ENCODE measurements at places on chromosomes 5 and 9.

DNA sequence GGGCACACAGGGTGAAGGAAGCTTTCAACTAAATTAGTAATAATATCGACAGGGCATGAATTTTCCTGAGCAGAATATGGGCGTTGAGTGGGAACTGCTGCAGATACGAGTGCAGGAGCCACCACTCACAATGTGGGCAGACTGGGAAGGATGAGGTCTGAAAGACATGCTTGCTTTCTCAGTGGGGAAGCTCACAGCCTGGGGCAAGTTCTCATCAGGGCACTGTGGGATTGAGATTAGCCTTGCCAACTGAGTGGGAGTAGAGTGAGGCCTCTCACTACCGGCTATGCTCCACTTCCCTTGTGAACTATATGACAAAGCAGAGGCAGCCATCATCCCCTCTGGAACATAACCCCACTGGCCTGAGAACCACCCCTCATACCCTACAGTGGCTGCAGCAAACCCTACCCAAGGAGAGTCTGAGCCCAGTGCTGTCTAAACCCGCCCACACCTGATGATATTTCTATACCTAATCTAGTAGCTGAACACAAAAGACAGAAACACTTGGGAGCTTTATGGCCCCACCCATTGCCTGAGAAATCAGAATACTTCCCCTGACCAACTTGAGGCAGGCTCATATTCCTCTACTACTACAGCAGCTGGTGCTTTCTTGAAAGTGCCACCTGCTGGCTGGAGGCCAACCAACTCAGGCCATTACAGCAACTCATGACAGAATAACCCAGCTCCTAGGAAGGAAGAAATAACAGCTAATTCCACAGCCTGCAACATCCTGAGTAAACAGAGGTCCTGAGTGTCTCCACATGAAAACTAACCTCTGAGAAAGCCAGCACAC lies 173.7 kb upstream of the SPEF2 start:
- no peak for DNase-seq

- no peak for DNase-seq
Measured at GRCh38 chr5:1060535-1060981, 51.3 kb downstream of the SLC12A7 start.

DNA sequence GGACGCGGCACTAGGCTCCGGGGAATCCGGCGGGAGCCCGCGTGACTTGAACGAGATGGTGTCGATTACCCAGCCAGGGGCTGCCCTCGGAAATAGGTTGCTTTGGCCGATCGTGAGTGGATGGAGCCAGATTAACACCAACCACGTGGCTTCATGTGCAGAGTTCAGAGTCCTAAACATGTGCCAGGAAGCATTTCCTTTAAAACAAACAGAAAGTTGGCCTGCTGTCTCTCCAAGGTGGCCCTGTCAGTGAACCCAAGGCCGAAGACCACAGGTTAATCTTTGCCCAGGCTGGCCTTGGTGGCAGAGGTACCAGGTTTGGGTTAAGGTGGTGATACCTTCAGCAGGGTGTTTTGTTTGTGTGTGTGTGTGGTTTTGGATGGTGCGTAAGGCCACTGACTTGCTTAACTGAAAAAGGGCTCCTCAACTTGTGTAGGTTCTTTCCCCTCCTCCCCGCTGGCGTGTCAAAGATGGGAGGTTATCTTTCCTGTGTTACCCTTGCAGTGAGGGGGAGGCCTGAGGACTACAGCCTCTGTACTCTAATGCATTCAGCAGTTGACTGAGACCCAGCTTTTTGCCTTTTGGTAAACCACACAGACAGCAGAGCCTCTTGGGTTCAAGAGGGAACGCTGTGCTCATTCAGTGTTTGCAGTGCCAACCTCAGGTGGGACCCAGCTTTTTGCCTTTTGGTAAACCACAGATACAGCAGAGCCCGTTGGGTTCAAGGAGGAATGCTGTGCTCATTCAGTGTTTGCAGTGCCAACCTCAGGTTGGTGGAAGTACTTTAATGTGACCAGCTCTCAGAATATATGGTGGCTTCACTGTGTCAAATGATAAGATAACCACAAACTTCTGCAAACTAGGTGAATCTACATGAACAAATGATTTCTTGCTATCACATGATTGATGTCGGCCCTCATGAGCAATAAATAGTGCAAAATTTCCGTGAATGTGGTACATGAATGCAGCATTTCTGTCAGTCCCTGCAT lies 1.4 kb downstream of the IQGAP2 start:
- DNase-seq: no peak

GRCh38 chr5:206406-206805 lies 11.5 kb downstream of the CCDC127 start:
- no peak for DNase-seq

DNA sequence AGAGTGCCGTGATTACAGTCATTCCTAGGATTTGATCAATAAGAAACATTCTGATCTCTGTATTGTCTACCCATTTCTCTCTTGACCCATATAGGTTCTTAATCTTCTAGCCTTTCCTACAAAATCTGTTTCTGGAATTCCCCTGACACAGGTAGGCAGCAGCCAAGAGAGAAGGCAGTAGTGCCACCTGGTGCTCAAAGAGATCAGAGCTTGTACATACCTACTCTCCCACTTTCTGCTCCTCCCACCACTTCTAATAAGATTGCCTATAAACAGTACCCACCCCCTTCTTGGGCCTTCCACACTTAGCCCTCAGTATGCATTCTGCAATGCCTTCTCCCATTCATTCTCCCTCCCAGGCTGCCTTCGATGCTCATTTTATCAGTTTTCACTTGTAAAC lies 117.4 kb upstream of the RORB start:
- peak; percentile 10 for DNase-seq

GRCh38 chr5:147674411-147674810 lies 108.1 kb downstream of the JAKMIP2 start:
- DNase-seq: no peak

GRCh38 chr9:14136646-14137370 lies 177.1 kb downstream of the NFIB start:
- no peak for DNase-seq

GRCh38 chr9:123248630-123249029 lies 19.8 kb downstream of the STRBP start:
- no peak for DNase-seq

DNA sequence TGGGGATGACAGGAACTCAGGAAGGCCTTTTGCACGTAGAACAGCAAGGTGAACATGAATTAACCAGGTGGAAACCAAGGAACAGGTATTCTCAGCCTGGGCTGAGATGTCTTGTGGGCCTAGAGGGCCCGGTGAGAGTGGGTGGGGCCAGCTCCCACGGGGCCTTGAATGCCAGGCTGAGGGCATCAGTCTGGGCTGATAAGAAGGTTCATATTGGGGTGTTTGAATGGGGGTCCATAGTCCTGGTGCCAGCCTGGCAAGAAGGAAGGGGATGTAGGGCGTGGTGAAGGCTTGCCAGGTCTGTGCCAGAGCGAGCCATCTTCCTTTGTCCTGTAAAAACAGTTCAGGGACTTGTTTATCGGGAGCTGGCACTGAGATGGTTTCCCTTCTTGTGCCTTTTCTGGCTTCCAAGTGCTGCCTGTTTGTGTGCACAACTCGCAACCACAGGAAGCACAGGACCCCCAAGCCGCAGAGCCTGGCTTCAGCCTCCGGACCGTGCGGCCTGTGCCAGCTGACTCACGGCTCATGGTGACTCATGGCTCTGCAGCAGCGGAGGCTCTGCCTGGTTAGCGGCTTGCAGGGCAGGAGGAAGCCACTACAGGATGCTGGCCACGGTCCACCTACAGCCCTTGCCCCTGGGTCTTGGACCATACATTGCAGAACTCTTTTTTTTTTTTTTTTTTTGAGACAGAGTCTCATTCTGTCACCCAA lies 2.4 kb downstream of the CARD19 start:
- peak; percentile 100 for DNase-seq

DNA sequence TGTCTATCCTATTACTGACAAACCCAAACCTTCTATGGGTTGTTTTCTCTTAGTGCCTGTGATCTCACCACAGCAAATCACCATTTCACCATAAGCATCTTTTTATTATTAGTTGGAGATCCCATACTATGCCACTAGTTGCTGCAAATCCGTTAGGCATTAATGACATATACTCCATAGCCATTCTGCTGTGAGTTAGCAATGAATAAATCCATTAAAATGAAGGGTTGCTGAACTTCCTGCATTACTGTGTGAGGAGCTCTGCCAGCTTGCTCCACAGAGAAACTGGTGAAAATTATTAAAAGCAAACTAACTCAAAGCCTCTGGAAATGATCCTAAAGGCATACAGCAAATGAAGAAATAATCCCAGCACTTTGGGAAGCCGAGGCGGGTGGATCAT lies 102.0 kb downstream of the CFAP95 start:
- DNase-seq: no peak

GRCh38 chr9:114515528-114515927 lies 10.3 kb upstream of the WHRN start:
- DNase-seq: no peak

- no peak for DNase-seq
Measured at GRCh38 chr5:179259731-179260323, 85.4 kb downstream of the ADAMTS2 start.

DNA sequence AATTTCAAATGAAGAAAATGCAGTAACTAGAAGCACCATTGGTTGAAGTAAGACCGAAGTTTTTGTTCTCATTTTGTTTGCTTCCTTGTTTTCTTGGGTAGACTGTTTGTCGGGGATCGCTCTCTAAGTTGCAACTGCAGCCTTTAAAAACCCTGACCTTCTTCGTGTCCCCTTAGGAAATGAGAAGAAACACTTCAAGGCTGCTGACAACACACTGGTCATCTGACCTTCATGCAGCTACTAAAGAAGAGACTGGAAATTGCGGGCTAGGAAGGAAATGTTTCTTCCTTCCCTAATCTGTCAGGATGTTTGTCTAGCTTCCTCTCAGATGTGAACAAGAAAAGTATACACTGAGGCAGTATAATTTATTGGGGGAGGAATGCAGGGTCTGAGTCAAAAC lies 50.7 kb upstream of the CHSY3 start:
- DNase-seq: no peak

DNA sequence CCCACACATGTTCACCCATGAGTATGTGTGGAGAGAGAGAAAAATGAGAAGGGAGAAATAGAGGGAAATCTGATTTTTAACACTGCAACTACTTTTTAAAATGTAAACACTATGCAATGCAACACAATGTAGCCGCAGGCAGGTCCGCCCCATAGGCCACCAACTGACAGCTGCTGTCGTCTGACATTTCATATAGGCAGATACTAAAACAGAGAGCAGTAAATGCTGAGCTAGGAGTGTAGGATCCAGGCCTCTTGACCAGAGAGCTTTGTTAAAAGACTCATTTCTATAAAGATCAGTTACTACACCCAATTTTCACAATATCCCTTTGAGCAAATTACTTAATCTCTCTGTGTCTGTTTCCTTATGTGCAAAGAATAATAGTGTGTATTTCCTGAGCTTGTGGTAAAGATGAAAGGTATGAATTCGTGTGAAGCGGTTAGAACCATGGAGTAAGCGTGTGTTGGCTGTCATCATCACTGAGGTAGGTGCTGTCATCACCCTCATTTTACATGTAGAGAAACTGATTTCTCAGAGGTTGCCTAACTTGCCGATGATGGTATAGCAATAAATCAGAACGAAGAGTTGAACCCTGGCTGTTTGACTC lies 55.2 kb upstream of the PDE8B start:
- DNase-seq: no peak

GRCh38 chr5:142353071-142353472 lies 28.3 kb upstream of the SPRY4 start:
- DNase-seq: no peak

- DNase-seq: no peak
Measured at GRCh38 chr5:85910335-85910734, 707.4 kb upstream of the COX7C start.

DNA sequence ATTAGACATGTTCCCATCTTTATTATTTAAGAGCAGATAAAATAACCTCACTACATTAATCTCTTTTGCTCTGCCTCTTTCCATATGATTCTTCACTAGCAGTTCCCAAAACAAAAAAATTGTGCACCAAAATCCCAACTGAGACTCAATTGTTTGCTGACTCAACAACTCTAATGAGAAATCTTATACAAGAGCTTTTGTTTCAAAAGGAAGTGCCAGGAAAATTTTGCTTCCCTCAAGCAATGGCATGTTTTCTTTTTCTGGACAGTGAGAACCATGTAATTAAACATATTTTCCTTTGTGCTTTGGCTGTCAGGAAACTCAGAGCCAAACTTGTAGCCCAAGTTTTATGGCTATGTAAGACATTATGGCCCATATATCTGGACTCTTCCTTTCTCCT lies 62.0 kb downstream of the TMC1 start:
- DNase-seq: peak; percentile 47

DNA sequence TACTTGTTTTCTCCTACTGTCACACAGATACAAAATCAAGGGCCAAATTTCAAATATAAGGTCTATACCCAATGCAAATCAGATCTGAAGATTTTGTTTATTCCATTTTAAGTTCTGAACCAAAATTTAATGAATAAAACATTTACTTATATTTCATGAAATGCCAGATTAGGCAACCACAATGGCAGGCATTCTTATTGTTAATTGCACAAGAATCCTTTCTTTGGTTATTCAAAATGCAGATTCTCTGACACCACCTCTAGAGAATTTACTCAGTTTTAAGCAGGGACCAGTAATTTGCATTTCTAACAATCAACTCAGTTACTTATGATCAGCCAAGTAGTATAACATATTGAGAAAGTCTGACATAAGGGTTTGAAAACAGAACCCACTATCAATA lies 972.4 kb upstream of the ACO1 start:
- no peak for DNase-seq

GRCh38 chr9:79012561-79012960 lies 559.2 kb upstream of the TLE4 start:
- peak; percentile 45 for DNase-seq

GRCh38 chr5:65015767-65016166 lies 247.0 kb downstream of the CWC27 start:
- DNase-seq: no peak

DNA sequence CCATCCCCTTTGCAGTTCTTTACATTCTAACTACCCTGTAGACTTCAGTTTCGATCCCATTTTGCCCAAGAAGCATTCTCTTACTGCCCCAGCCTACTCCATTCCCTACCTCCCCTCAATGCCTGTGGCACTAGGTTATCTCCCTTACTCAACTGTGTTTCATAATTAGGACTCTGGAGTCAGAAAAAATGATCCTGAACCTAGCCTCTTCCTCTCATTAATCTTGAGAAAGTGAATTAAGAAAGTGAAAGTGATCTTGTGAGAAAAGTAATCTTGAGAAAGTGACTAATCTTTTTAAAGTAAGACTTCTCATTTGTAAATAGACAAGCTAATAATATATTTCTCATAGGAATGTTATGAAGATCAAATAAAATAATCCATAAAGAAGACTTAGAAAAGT lies 444.0 kb upstream of the TRPC7 start:
- DNase-seq: no peak

DNA sequence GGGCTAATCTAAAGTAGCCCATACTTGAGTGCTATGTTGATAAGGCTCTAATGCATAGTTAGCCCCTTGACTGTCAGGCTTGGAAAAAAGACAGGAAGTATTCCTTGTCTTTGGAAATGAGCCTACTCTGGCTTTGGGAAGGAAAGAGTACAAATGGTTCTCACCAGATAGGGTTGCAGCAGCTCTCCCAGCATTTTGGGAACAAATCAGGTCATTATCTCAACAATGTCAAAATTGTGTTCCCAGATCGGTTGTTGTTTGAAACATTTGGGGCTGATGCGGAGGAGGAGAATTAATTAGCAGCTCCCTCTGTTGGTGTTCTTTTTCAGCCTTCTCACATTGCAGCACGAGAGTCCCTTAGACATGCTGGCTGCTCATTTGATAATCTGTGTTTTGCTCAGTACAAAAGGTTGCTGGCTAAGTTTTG lies 294.7 kb upstream of the DMRT1 start:
- peak; percentile 21 for DNase-seq

- no peak for DNase-seq
Measured at GRCh38 chr5:76638479-76638878, 15.3 kb upstream of the F2RL2 start.

GRCh38 chr9:124133727-124134126 lies 122.2 kb downstream of the LHX2 start:
- peak; percentile 46 for DNase-seq
